ENCODE measurements at places on chromosomes 1 and 21.

GRCh38 chr1:93988634-93989350 is 79.6 kb upstream of the GCLM start:
- DNase-seq: no peak

GRCh38 chr1:24913616-24914225 is 16.4 kb downstream of the RUNX3 start:
- no peak for DNase-seq

GRCh38 chr1:182143154-182143657 is 81.7 kb upstream of the ZNF648 start:
- DNase-seq: peak; percentile 94

GRCh38 chr1:193514397-193514796 is 328.0 kb upstream of the B3GALT2 start:
- no peak for DNase-seq

DNA sequence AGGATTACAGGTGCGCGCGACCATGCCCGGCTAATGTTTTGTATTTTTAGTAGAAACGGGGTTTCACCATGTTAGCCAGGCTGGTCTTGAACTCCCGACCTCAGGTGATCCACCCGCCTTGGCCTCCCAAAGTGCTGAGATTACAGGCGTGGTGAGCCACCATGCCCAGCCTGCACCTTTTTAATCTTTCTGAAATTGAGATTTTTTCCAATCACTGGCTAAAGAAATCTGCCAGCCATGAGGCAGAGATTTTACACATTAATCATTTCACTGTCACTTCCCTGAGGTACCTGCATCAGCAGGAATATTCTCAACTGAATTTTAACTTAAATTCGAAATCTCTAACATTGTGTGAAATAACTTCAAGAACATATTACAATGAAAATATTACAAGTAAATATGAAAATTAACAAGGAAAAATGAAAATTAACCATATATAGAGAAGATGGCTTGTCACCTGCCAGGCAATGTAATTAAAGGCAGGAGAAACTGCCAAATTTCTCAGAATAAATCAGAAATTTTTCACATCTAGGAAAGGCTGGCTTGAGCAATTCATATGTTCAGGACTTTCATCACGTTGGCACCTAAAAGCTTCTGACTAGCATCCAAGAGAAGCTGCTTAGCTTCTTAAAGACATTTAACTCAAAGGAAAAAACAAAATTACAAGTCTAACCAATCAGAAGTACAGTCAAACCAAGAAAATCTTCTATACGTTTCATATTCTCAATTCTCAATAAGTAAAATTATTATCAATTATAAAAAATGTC is 5.9 kb downstream of the ANKRD13C start:
- no peak for DNase-seq

GRCh38 chr21:33116676-33117075 is 46.7 kb downstream of the OLIG1 start:
- no peak for DNase-seq

DNA sequence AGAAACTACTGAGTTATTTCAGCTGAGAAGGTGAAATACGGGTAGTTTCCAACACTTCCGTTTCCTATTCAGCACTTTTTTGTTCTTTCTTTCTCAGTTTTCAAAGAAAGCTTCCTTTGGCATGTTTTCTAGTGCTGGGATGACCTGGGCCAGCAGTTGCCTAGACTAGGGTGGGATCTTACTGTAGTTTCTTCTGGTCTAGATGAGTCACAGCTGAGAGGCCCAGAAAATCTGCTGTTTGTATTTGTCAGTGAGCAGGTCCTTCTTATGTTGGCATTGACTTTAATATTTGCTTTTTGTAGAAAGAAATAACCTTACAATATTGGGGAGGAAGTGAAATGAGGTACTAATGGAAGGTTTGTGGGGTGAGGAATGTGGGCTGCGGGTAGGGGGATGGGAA is 22.2 kb downstream of the C1orf21 start:
- DNase-seq: no peak

DNA sequence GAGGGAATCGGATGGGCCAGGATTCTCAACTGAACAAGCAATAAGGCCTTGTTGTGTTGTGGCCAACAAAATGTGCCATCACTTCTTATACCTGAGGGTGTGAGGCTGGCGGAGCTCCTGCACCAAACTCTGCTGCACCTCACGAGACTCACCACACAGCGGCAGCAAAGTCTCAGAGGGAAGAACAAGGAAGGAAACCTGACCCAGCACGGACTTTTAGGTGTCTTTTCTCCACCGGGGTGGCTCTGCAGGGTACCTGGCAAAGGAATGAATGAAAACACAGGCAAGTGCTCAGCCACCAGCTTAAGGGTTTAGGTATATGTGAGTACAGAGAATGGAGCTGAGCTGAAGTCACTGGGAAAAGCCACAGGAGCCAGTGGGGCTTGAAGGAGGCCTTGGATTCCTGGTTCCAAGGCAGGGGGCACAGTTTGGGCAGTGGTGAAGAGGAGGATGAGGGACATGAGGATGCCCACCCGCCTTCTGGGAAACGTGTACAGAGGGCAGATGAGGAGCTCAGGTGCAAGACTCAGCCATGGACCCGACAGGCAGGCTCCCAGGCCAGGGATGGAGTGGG is 31.1 kb upstream of the HSD3B1 start:
- DNase-seq: peak; percentile 73

DNA sequence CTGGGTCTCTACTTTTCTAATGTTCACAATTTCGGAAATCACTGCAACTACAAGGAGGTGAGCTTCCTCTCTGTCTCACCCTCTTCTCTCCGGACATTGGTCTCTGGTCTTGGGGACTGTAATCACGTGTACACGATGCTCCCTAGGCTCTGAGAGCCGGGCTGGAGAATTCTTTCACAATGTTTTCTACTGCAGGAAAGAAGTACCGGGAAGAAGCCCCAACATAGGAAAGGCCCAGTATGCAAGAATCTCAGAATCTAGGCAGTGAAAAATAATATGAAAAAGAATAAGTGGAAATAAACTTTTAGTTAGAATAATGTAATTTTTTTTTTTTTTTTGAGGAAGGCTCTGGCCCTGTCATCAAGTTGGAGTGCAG is 13.5 kb upstream of the HJV start:
- DNase-seq: no peak

DNA sequence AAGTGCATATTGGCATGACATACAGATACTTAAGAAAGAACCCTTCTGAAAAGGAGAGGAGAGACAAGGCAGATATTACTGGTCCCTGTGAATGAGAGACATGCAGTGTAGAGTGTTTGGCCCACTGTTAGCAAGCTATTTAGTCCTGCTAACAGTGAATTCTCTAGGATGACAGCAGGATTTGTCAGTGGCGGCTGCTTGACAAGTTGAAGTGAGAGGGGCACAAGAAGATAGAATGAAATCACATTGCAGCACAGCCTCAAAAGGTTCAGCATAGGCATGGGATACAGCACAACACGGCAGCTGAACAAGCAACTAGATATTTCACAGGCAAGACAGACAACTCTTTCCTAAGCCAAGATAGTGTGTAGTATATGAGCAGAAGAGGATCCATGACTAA is 407.9 kb downstream of the PLA2G4A start:
- DNase-seq: no peak

- no peak for DNase-seq
These were observed 304.3 kb upstream of the ESRRG start for GRCh38 chr1:217027403-217028080.

- DNase-seq: no peak
These were observed 66.3 kb upstream of the DIRAS3 start for GRCh38 chr1:68116643-68117235.

DNA sequence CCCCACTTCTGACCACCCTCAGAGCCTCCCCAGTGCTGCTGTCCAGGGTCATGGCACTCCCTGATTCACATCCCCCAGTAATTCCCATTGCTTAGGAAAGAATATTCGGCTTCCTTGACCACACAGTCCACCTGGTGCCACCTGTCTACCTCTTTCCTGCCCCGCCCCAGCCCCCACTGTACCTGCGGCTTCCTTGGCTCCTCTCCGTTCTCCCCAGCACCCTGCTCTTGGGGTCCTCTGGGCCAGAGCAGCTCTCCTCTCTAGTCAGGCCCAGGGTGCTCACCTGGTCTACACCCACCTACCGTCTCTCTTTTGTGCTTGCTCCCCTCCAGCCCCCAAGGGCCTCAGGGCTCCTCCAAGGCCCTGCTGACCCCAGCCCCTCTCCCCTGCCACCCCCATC is 142.6 kb downstream of the PEX14 start:
- no peak for DNase-seq

DNA sequence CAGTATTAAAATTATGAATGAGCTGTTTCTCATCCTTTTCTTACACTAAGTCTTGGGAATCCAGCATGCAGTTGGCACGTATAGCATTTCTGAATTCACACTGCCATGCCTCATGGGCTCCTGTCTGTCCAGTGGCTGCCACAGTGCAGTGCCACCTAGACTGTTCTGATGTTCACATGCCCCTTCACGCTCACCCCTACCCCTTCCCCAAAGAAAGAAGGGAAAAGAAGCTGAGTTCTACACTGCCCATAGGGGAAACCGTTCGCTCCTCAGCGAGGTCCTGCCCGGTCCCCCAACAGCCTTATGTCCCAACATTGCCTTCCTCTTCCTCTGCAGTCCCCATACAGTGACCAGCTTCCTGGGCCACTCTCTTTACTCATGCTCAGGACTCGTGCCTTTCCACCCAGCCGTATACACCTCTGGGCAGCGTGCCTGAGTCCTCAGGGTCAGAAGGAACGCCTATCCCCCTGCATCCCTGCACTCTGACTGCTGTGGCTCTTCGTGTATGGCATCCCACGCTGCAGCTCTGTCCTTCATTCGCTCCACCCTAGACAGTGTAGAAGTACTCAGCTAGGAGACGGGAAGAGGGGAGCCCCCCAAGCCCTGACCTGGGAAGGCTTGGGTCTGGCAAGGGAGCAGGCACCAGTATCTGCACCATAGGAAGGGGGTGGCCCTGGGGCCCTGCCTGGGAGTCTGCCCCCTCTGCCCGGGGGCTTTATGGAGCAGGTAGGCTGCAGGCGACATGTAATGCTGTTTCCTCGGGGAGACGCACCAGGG is 24.1 kb upstream of the ARF1 start:
- DNase-seq: peak; percentile 56

Data from upper lobe of right lung (tissue), 1 donor.